ENCODE measurements at places on chromosomes 12 and 14.

DNA sequence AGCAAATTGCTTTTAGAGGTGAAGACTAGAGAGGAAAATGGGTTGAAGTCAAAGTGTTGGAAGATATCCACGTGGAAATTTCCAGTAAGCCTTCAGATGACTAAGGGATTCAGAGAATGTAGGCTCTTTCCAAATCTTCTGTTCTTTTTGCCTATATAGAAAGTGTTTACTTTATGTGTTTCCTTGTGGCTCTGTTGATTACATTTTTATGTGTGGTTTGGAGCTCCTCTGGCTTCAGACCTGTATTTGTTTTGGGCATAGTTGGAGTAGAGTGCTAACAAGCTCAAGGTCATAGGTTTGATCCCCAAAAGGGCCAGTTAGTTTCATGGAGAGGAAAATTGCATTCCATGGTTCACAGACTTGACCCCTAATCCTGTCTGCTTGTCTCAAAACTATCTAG, 91.9 kb downstream of the IGF1 start:
- DNase-seq: no peak

DNA sequence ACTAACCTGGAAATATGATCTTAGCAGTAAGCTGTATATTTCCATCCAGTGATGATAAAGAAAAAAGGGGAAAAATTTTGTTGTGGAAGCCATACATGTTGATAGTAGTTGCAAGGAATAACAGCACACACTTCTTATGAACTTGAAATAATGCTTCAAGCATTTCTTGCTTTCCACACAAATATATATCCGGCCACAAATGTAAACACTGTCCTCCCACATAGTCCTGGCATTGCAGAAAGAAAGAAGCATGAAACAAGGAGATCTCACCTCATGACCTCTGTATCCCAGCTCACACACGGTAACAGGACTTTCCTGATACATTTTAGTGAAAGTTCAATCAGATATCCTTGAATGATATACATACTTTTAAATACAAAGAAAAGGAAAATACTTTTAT, 56.0 kb downstream of the LLPH start:
- DNase-seq: no peak

- DNase-seq: no peak
Measured at GRCh38 chr12:19006626-19007137, 122.9 kb upstream of the PLEKHA5 start.

- DNase-seq: no peak
Measured at GRCh38 chr12:105822131-105823105, 316.3 kb downstream of the NUAK1 start.

GRCh38 chr12:79747274-79747673, 56.5 kb upstream of the PAWR start:
- DNase-seq: no peak

DNA sequence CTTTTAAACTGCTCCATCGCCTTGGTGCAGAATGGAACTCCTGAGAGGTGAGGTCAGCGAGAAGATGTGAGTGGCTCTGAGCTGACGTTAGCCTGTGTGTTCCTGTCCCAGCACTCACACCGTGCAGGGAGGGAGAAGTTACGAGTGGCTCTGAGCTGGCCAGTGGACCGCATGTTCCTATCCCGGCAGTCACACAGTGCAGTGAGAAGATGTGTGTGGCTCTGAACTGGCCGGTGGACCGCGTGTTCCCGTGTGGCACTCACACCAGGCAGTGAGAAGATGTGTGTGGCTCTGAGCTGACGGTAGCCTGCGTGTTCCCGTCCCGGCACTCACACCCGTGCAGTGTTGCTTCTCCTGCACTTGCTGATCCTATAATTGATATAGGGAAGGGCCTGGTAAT, 59.9 kb downstream of the VCPKMT start:
- no peak for DNase-seq

GRCh38 chr12:45244561-45245343, 28.9 kb downstream of the ANO6 start:
- no peak for DNase-seq

GRCh38 chr12:17976202-17976601, 113.8 kb downstream of the RERGL start:
- DNase-seq: no peak

GRCh38 chr12:50070314-50071060, 13.1 kb downstream of the ASIC1 start:
- DNase-seq: peak; percentile 60

GRCh38 chr14:28773861-28774691, 7.5 kb downstream of the FOXG1 start:
- no peak for DNase-seq

DNA sequence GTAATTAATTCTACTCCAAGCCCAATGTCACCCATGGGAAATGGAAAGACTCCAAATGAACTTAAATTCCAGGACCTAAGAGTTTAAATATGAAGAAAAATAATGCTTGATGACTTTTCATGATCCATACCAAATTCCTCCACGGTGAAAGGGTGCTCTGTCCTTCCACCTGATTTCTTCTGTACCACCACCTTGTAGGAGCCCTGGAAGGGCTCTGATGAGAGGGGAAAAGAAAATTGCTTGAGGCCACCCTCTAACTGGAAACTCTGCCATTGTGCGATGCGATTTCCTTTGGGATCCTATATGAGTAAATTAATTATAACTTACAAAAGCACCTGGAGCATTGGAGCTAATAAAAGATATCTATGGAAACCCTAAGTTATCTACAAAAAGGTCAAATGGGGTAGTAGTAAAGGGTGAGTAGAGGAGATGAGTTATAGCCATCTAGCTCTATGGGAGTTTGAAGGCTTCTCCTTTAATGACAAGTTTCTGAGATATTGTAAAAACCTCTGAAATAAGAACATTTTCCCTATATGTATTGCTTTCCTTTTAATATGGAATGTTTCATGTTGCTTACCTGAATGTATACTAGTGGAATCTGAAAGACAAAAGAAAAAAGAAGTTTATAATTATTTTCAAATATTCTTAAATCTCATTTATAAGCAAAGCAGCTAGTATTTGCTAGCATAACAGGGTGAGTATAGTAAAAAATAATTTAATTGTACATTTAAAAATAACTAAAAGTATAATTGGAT, 5.8 kb downstream of the A2M start:
- no peak for DNase-seq

GRCh38 chr12:10730559-10730958, 7.4 kb upstream of the YBX3 start:
- DNase-seq: no peak

DNA sequence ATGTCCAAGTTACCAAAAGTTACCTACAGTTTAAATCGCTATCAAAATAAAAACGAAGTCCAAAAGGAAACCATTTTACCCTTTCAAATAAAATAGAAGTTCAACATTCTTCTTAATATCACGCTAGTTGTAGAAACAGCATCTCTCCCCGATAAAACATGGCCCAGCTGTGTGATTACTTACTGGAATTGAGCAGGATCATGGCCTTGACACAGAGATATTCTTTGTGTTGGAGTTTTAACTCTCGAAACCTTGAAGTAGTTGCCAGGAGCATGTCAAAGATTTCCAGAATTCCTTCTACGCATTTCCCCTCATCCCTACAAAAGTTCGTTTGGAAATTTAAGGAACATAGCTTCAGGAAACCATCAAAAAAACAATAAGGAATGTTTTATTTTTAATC, 44.8 kb downstream of the ESR2 start:
- no peak for DNase-seq

GRCh38 chr12:64633940-64634337, 23.6 kb downstream of the RASSF3 start:
- no peak for DNase-seq

DNA sequence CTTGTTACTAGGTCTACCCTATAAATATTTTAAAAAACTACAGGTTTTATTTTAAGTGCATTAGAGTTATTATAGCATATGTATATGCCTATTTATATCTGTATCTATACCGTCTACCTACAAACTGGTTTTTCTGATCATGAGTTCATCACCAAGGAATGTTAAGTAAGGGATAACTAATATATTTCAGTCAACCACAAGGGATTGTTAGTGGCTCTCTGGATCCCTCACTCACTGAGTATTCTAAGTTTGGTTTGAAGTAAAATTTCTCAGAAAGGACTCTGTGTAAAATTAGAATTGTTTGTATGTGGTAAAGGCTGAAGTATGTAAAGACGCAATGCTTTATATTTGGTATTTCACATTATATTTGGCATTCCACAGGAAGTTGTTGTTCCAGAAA, 4.8 kb downstream of the EPYC start:
- no peak for DNase-seq

GRCh38 chr14:64811676-64812075, 68.0 kb downstream of the SPTB start:
- DNase-seq: no peak

- DNase-seq: no peak
Measured at GRCh38 chr12:52800259-52800917, 4.5 kb upstream of the KRT3 start.

DNA sequence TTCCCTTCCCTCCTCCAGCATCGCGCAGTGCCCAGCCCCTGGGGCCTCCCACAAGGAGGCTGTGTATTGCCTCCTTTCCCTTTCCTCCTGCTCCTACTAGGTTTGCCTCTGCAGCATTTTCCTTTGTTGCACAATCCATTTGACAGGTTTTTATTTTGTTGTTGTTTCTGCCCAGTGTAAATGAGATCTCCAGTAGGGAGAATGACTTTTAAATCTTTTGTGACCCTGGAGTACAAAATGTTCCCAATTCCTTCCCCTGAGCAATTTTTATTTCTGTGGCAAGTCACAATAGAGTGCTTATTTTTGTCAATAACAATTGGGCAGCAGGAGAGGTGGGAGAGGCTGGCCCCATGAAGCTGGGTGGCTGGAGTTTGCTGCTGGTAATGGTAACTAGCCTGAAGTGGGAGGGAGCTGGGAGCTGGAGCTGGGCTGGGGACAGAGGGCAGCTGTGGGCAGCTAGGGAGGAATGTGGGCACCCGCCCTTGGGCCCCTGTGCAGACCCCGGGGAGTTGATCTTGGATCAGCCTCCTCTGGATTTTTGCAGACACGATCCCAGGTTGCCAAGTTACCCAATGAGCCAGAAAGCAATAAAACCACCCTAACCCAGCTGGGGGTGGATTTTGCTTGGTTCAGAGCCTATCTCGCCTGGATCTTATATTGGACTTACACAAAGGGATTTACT, 160.1 kb downstream of the KTN1 start:
- DNase-seq: no peak

GRCh38 chr12:116712458-116713303, 25.2 kb downstream of the SPRING1 start:
- DNase-seq: no peak

DNA sequence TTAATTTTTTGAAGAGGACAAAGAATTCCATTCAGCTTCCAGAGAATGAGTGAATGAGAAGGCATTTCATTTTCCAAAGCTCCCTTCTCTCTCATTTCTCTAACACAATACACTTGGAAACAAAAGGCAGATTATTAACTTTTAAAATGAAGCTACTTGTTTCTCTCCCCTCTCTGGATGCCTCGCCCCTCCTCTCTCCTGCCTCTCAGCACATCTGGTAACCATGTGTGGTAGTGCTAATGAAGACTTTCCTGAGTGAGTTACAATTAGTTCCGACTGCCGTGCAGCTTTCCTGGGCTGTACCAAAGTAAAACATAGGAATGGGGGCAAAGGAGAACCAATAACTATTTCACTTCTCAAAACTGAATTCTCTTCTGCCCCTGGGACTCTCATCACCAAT, 84.7 kb upstream of the SOX5 start:
- DNase-seq: no peak

DNA sequence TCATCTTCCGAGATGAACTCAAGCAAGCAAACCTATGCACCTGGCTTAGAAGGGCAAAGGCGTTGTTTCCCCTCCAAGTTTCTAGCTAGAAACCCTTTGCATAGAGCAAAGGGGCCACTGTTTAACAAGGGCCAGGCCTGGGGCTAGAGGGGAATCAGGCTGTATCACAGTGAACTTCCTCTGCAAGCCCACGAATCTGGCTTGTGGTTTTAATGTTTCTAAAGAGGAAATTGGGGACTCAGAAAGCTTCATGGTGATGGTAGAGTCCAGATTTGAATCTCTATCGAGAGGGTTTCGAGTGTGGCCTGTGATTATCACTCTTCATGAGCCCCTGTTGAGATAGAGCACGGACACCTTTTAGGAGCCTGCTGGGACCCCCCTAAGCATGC, 189.9 kb downstream of the VRK1 start:
- no peak for DNase-seq

DNA sequence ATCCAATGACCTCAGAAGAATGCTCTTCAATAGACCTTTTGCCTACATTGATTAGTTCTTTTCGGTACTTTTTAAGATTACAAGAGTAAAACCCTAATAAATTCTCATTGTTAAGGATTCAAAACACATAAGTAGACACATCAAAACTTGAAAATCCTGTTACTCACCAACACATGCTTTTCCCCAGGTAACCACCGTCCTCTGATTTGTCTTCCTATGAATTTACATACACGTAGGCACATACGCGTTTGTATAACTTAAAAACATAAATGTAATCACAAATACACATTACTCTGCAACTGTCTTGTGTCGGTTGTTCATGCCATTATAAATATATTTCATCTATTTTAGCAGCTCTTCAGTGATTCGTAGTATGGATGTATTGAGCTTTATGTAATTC, 910 bp upstream of the WASHC4 start:
- no peak for DNase-seq

GRCh38 chr12:99917711-99918402, 66.9 kb downstream of the ANKS1B start:
- DNase-seq: no peak

DNA sequence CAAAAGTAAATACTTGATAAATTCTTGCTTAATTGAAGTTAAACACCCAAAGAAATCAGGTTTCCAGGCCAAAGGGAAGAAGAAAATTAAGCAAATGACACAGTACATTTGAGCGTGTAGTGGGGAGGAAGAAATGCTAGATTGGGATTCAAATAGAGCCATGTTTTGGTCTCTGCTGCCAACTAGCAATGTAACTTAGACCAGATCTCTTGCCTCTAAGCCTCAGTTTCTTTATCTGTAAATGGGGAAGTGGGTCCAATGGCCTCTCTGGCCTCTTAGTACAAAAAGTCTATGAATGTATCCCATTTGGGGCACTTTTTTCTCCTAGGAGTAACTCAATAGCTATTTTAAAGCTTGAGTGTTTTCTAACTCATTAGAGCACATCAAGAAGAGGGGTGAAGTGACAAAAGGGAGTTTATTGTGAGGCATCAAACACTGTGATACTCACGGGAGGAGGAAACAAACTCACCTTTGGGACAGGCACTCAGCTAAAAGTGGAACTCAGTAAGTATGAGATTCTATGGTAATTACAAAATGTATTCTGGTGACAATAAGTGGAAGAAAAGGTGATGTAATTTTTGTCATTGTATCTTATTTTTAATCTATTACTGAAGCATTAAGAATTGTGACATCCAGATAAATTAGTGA, 55.8 kb downstream of the DAD1 start:
- DNase-seq: no peak

DNA sequence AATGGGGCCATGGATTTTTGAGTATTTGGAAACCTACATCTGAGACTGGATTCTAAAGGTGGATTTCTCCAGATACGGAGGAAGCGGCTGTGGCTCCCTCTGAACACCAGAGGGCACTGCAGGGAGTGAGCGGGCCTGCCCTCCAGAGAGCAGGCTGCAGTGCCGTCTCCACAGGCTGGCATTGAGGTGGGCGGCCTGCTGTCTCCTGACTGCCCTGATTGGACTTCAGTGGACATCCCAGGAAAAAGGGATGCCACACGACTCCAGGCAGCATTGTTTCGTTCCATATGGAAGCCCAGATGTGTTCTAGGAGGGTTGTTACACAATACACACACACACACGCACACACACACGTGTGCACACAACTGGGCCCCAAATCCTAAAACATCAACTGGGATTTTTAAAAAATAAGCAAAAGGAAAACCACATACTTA, 20.9 kb upstream of the ANO2 start:
- DNase-seq: peak; percentile 11

Measured in activated T-helper 1 cell treated with anti-CD3 and anti-CD28 coated beads, Interleukin-12 subunit alpha, Interleukin-12 subunit beta, Interleukin-2, Interleukin-4 antibody, amounts not matched to agents 30 ng/mL and 10 ng/mL and 1 ng/mL, durations not matched to agents 14 hours and 24 hours and 36 hours (primary cell).